ENCODE measurements at places on chromosomes 3 and 15.

- no peak for DNase-seq
These were observed 29.2 kb upstream of the TRPM1 start for GRCh38 chr15:31130576-31131237.

GRCh38 chr15:64284042-64284441, 71.9 kb downstream of the CSNK1G1 start:
- peak; percentile 62 for DNase-seq

DNA sequence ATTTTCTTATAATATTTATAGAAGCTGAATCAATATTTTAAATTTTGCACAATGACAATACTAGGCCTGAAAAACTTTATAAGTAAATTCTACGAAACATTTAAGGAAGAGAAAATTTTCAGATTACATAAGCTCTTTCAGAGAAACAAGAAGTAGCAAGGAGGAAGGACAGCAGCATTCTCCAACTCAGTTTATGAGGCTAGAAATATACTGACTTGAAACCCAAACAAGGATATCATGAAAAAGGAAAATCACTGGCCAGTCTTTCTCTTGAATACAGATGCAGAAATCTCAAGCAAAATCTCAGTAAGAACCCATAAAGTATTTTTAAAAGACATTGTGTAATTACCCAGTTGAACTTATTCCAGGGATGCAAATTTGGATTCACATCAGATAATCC, 121.3 kb downstream of the STAC start:
- no peak for DNase-seq

DNA sequence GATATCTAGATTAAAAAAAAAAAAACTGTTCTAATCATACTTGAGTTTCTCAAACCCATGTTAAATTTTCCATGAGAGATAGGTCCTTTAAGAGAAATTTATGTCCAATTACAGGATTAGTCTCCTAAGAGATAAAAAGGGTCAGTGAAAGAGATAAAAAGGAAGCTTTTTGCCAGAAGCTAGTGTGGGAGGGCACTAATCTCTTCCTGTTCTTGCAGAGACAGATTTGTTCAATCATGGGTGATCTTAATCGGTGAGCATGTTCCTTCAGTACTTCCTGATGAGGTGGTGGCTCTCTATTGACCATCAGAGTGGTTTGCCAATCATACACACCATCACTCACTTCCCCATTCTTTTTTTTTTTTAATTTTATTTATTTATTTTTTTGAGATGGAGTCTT, 16.9 kb upstream of the LPP start:
- no peak for DNase-seq

DNA sequence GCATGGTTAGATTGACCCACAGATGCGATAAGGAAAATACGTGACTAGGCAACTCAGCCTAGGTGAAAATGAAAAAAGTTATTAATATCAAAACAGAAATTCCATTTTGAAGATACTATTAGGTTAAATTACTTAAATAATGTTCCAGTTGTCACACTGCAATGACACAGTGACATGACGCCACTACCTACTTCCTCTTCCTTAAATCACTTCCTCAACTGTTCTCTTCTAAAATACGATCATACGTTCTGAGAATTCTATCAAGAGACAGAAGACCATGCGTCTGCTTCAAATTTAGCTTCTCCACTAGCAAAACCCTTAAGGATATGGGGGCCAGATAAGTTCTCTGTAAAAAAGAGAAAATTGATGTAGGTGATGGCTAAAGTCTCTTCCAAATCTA, 18.2 kb downstream of the CMTM6 start:
- DNase-seq = no peak

GRCh38 chr15:100753503-100753902, 126.1 kb upstream of the ALDH1A3 start:
- DNase-seq = no peak

DNA sequence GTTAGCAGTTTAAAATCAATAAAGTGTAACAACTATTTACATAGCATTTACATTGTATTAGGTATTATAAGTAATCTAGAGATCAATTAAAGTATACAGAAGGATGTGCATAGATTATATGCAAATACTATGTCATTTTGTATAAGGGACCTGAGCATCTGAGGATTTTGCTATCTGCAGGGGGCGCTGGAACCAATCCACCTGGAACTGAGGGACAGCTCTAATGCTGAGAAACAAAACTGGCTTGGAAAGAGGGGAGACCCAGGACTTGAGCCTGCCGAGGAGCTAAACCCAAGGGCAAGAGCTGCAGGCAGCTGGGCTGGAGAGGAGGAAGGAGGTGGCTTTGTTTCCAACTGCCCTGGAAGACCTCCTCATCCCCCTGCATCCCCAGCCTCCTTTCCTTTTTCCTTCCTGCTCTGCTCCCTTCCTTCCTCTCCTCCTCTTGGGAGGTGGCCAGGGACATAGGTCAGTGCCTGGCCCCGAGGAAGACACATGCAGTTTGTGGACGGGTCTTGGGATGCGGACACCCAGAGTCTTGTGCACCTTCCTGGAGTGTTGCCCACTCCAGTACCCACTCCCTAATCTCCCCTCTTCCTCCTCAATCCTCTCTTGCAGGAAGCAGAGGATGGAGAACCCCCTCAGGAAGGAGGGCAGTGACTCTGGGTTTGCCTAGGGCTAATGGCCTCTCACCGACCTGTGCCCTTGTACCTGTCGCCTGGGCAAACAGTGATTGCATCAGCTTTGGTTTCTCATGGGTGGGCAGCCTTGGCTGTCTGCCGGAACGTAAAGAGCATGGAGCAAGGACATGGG, 825 bp upstream of the RTP3 start:
- DNase-seq = peak; percentile 43

- DNase-seq = peak; percentile 11
These were observed 80.3 kb downstream of the OTOL1 start for GRCh38 chr3:161576714-161577510.

DNA sequence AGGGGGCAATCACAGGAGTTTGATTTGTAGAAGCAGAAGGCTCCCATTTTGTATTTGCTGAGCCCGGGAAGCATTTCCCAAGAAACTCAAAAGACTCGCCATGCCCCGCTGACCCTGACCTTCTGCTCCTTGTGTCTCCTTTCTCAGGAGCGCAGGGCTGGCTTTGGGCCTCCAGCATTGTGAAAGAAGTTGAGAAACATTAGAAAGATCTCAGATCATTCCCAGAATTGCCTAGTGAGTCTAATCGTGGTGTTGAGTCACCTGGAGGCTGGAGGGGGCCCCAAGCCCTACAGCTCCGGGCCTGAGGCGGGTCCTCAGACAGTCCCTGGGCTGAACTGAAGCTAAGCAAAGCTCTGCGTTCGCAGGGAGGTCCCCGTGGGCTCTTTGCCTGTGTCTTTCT, 10.9 kb upstream of the PIGZ start:
- DNase-seq = no peak

- DNase-seq = no peak
These were observed 786 bp downstream of the RHOA start for GRCh38 chr3:49410846-49411534.

DNA sequence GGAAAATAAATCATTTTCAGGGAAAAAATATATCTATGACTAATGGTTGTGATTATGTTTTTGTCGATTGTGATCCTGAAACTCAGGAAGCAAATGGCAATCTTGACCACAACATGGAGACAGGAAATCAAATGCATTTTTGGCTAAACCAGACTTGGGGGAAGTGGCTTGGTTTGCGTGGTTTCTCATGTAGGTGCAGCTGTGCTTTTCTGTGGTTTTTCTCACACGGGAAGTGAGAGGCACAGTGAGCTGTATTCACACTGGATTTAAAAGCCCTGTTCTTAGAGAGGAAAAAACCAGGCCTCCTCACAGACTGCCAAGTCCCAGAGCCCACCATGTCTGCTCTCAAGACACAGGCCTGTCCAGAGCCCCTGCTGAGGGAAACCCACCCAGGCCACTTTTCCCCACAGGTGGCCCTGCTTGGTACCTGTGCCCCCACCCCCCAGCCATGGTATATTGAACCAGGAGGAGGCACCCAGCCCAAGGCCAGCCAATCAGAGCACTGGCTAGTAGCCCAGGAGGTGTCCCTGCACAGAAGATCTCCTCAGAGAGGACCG, 46.1 kb downstream of the BTD start:
- peak; percentile 98 for DNase-seq

GRCh38 chr3:189071446-189071845, 100.3 kb upstream of the TPRG1 start:
- DNase-seq = no peak

- DNase-seq = no peak
These were observed 271.1 kb downstream of the FOXP1 start for GRCh38 chr3:71312461-71312860.

- DNase-seq = no peak
These were observed 44.2 kb upstream of the STT3B start for GRCh38 chr3:31488475-31489017.

All from HCEC 1CT (cell line).